Stimulated activated CD4-positive, alpha-beta T cell treated with anti-CD3 and anti-CD28 coated beads, Interleukin-15, amount 100 ng/mL, for 1 hour (primary cell): ENCODE measurements at places on chromosomes 12 and 14.

- no peak for DNase-seq
Measured at GRCh38 chr12:64551676-64552075, 58.6 kb upstream of the RASSF3 start.

GRCh38 chr12:49907352-49907751 lies 3.7 kb upstream of the FAIM2 start:
- no peak for DNase-seq

GRCh38 chr12:29883941-29884554 lies 100.3 kb upstream of the TMTC1 start:
- DNase-seq: no peak

GRCh38 chr12:26118308-26118707 lies 6.5 kb downstream of the BHLHE41 start:
- no peak for DNase-seq

GRCh38 chr12:93704625-93705024 lies 27.4 kb downstream of the CRADD start:
- DNase-seq: no peak

DNA sequence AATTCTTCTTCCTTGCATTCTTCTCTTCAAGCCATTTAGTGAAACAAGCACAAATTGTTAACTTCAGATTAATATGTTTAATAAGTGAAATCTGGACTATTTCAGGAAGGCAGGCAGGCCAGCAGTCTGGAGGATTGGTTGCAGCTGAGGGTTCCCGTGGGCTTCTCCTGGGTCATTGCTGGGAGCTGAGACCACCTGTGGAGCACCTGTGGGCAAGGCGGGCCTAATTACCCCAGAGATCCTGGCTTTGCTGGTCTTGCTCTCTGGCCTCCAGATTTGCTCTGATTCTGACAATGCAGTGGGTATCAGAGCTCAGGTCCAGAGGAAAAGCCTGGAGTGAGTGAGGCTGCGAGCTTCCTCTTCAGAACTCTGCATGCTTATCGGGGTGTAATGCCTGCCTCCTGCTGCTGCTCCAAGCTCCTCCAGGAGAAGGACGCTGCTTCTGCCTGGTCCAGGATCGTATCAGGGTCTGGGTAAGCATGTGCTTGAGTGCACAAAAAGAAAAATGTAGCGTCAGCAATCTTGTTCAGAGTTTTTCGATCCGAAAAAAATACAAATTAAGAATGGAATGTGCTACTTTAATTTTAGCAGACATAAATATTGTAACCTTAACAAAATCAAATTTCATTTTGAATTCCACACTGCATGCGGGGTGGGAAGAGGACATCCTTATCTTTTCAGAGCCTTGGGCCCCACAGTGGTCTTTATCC lies 93.8 kb downstream of the TMEM30B start:
- no peak for DNase-seq

DNA sequence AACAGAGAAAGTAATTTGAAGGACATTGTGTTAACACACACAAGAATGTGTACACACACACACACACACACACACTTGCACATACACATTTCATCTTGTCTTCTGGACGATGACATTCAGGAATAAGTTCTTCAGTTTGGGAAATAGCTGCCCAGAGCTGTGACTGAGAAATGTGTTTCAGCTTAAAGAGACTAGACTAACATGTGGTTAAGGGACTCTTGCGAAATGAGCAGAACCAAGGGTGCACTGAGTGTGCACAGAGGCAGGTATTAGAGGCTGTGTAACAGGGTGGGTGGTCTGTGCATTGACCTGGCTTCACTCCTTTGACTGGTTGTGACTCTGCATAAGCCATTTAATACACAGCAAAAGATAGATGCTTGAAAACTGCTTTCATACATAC lies 29.4 kb upstream of the KCNA5 start:
- no peak for DNase-seq

DNA sequence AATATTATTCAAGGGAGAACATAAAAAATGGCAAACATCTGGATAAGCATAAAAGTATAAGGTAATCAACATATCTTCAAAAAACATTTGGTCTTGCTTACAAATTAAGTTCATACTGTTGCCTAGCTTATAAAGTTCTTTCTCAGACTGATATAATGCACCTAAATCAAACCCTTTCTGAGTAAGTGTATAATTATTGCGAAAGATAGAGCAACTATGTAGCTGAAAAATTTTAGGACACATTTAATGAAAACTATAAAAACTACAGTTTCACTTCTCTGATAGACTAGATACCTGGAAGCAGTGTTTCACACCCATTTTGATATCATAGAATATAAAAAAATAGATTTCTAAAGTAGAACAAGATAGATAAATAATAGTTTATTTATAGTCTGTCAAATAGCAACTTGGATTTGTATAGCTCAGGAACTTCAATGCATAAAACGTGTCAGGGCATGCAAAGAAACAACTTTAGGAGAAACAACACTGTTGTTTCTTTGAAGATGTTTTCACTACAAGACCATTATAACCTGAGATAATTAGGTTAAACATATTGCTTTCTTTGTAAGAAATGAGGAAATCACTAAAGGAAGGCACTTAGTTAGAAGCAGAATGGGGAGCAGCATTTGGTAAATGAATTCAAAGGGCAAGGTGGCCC lies 7.6 kb downstream of the CLECL1 start:
- DNase-seq: no peak

- DNase-seq: no peak
Measured at GRCh38 chr12:50924439-50925341, 27.7 kb upstream of the HIGD1C start.

- no peak for DNase-seq
Measured at GRCh38 chr12:32650508-32650907, 28.6 kb upstream of the DNM1L start.

- DNase-seq: no peak
Measured at GRCh38 chr14:20988717-20989470, 886 bp upstream of the METTL17 start.

DNA sequence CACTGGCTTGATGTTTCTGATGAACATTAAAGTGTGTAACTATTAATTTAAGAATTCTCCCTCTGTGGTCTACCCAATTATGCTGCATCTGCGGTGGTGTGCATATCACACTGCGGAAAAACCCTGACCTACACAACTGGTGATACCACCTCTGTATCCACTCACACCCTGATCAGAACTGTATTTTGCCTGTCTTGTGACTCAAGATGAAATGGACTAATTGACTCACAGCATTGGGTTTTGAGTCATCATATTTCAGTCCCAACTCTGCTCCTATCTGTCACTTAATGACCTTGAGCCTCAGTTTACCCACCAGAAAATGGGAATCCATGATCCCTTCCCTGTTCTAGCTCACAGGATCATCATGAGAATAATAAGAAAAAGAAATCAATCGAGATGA lies 65.6 kb downstream of the NUAK1 start:
- DNase-seq: no peak

DNA sequence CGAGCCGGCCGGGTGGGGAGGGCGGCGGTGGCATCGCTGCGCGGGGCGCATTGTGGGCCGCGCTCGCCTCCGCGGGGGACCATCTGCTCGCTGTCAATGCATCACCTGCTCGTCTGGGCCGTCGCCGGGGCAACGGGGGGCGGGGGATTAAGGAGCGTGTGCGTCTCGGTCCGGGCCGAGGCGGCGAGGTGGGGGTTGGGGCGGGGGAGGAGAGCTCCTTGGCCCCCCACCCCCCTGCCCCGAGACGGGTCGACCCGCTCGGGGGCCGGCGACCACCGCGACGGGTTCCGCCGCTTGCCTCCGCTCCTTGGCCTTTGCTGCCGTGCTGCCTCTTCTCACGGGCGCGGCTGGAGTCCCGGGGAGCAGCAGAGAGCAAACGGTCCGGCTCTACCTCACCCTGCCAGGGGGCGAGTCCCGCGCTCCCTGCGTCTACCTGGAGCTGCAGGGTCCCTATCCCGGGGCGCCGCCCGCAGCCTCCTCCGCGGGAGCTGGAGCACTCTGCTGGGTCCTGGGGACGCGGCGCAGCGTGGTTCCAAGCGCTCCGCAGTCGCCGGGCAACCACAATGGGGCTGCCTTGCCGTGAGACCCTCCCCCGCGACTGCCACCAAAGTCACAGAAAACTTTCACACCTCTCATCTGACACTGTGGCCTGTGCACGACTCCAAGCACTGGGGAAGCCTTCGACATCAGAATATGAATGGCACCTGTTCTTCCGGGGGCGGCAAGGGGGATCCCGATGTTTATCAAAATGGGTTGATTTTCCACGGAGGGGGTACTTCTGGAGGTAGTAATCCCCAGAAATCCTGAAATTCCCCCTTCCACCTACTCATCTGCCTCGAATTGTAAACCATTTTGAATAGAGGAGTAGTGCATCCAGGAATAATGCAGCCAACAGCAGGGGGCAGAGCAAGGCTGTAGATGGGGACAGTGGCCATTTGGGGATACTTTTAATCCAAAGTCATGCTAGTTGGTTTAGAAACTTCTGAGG lies at the start of gene C12orf42:
C12orf42 (minus strand) TSS at position 500 of the 988 bp plus-strand sequence. CDS start 17,542 bp downstream, outside the sequence.
- peak; percentile 45 for DNase-seq

DNA sequence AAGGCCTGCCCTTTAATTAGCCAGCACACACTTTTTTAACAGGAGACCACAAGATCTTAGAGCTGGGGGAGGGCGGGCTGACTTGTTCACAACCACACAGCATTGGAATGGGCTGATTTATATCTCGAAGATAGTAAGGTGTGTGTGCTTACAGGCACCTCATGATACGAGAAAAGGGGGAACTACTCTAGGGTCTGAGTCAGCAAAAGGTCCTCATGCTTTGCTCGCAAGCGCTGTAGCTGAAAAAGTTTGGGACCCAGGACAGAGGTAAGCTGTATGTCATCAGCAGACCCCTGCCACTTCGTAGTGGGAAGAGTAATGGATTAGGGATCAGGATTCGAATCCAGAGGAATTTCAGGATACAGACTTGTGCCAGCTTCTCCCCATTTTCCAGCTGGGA lies 88.9 kb upstream of the RBM19 start:
- no peak for DNase-seq
